ENCODE measurements at places on chromosomes 6 and 20. TPM values are rescaled to one million over a fixed set of nuclear protein-coding genes. Genes with fewer than 3 reads are reported as not detected.
A peak's percentile ranks its signal among the peaks of the same experiment; 100 is the strongest.

DNA sequence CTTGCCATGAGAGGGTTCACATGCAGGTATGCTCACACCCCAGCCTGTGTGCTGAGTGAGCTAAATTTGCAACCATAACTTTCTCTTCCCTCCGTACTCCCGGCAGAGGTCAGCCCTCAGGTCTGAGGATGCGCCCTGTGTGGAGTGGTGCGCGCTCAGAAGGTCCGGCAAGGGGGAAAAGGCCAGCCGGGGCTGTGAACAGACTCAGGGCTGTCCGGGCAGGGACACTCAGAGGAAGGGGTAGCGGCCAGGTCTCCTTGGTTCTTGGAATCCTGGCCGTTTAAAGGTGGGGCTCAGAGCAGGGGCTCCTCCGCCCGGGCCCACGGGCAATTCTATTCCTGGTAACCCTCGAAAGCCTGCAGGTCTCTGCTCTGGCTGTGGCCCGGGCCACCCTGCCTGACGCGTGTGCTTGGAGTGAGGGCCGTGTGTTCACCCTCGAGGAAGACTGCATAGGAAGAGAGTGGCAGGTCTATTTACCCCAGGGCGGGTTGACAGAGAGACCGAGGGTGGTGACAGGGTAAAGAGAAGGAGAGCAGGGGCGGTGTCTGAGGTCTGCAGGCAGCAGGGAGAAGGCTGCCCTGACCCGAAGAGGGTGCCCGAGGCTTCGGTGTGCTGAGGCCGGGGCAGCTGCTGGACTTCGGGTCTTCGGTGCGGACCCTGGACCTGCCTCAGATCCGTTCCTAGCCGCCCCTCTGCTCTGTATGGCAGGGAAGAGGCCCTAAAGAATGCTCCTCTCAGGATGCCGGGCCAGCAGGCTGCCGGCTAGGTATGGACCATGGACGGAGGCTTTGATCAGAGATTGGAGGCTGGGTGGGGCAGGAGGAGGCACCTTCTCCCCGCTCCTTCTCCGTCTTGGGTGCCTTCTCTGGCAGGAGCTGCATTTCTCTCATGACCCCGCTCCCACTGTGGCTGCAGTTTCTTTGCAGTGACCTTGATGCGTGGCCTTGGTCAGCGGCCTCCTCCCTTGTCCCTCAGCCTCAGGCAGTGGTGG is 131.1 kb upstream of the ARMC2 start:
- DNase-seq = no peak

DNA sequence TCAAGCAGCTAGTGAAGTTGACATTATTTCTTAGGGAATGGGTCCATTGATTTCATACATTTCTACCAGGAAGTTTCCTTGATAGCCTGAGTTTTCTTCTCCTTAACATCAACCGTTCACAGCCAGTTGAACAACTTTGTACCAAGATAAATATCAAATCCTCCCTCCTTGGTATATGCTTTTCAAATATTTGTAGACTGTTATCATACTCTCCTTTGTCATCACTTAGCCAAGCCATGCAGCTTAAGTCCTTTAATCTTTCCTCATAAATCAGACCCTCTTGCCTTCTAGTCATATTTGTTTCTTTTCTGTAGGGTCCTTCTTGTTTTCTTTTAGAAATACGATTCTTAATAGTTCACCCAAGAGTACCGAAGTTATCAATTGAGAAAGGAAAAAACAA is 25.6 kb downstream of the RFX6 start:
- DNase-seq = no peak

GRCh38 chr6:47438481-47439347 is 38.9 kb upstream of the CD2AP start:
- DNase-seq = no peak

DNA sequence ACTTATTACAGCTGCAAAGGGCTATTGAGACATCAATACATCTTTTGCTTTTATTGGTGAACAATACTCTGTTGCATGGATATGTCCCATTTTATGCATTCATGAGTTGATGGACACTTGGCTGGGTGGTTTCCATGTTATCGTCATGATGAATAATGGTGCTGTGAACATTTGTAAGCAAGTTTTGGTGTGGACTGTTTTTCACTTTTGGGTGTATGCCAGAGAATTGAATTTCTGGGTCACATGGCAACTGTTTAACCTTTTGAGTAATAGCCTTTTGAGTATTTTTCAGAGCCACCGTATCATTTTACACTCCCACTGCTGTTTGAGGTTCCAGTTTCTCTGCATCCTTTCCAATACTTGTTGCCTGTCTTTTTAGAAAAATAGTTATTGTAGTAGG is 107.0 kb downstream of the JARID2 start:
- DNase-seq = no peak

DNA sequence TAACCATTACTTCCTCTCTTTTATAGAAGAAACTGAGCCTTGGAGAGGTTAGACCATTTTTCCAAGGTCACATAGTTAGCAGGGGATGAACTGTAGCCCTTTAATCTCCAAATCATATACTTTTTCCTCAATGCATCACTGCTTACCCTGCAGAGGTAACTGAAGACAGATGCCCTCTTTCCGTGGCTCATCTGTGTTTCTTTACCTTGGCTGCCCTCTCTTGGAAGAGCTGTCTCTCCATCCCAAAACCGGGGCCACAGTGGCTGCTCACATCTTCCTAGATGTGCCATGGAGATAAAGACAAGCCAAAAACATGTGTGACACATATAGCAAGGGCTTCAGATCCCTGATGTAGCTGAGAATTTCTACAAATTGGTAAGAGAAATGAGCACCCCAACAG is 581 bp upstream of the ALDH8A1 start:
- DNase-seq = no peak

DNA sequence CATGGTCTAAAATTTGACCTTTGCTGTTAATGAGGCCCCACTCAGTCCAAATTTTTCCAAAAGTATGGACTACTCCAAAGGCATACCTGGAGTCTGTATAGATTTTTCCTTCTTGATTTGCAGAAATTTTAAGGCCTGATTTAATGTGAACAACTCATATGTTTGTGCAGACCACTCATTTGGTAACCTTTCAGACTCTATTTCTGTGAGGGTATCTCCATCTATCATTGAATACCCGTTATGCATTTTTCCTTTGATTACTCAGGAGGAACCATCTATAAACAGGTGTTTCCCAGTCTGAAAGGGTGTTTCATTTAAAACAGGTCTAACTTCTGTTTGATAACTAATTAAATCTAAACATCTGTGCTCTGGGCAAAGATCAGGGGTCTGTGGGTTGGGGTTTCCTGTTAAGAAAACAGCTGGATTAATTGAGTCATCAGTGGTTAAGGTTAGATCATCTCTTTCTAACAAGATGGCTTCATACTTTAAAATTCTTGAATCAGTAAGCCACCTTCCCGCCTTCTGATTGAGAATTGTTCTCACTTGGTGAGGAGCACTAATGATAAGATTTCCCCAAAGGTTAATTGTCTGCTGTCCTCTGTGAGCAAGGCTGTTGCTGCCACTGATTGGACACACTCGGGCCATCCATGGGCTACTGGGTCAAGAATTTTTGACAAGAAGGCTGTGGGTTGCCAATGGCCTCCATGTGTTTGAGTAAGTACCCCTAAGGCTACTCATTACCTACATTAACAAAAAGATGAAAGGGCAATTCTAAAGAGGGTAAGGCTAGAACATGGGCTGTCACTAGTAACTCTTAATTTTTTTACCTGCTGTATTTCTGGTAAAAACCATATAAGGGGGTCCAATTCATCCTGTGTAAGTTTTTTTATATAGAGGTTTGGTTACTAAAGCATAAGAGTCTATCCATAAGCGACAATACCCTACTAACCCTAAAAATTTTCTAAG is 24.1 kb downstream of the HLA-B start:
- DNase-seq = no peak

- no peak for DNase-seq
These were observed 40.8 kb upstream of the KCNK16 start for GRCh38 chr6:39363280-39363679.

DNA sequence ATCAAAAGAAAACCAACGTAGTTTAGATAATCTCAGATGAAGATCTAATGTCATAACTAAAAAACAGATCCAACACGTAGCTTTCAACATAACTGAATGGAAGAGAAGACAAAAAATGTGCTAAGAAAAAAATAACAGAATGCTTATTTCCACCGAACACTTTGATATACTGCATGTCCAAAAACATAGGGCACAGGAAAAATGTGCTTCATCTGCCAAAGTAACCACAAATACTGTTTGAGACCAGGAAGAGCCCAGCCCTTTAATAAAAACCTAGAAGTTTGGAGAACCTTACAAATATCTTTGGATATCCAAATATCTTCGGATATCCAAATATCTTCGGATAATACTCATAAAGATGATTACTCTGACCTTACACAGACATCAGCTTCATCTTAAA is 19.8 kb downstream of the LAMA4 start:
- DNase-seq = no peak

DNA sequence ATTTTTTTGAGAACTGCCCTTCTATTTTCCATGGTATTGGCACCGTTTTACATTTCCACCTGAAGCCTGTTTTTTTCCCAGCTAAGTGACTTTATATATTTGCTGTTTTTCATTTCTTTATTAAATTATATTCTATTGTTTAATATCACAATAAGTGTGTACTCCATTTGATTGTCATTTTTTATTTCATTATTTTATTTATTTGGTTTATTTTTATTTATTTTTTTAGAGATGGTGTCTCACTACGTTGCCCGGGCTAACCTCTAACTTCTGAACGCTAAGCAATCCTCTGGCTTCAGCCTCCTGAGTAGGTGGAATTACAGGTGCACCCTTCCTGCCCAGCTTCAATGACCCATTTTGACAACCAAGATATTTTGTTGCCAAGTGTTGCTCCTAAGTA is 202.6 kb downstream of the SIM1 start:
- DNase-seq = no peak

DNA sequence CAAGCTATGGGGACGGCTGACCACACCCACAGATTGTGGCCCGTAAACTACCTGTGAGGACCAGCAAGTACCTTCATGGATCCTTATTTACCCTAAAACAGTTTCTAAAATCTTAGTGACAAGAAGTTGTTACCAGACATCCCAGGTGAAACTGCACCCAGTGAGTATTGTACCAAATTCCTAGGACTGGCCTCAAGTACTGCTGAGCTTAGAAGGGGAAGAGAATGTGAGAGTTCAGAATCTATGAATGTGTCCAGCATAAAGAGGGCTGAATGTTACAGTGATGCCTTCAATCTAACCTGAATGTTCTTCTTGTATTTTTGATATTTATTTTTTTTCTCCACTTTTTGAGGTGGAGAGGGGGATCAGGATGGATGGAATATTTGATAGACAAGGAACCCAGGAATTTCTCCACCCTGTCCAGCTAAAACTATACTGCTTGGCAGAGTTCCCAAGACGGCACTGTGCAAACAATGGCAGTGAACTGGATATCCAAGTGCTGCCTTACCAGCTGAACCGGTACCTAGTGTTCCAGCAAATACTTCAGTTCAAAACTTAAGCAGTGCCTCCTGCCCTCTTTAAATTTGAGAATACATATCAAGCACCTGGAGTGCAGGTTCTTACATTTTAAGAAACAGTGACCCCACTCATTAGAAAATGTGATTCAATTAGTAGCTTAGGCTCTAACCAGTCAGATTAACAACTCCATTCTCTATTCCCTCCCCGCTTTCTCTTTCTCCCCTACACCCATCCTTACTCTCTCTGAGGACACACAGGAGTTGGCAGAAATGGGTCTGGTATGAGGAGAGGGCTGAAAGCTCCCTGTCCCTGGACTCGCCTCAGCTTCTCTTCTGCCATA is 427.3 kb upstream of the FLRT3 start:
- peak; percentile 61 for DNase-seq

DNA sequence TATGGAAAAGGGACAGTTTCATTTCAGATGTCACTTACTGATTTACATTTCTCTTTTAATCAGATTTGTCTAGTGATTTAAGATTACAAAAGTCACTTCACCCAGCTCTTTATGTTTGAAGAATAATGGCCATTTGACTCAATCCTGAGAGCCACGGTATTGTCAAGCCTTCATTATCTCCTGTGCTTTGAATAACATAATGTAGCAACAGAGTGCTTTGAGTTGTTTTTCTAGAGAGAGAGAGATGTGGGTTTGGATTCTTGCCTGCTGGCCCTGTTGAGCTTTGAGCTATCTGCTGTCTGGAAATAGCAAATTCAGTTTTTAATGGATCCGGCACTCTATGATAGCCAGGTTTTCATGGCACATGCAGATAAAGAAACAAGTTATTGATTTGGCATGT is 478.4 kb upstream of the SOX4 start:
- DNase-seq = peak; percentile 27

DNA sequence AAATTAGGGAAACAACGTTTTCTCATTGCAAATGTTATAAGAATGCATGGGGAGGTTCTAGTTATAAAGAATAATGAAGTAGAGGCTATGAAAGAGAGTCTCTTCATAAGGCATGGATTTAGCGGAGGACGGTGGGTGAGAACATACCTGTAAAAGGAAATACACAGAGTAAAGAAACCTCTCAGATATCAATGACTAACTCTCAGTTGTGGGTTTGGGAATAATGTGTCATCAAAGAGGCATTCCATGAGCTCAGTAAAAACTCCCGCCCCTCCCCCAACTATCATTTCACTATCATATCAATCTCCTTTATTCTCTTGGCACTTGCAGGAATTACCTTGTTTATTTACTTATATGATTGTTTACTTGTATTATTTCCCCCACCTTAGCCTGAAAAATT is 695.4 kb downstream of the PTPRT start:
- DNase-seq = no peak

DNA sequence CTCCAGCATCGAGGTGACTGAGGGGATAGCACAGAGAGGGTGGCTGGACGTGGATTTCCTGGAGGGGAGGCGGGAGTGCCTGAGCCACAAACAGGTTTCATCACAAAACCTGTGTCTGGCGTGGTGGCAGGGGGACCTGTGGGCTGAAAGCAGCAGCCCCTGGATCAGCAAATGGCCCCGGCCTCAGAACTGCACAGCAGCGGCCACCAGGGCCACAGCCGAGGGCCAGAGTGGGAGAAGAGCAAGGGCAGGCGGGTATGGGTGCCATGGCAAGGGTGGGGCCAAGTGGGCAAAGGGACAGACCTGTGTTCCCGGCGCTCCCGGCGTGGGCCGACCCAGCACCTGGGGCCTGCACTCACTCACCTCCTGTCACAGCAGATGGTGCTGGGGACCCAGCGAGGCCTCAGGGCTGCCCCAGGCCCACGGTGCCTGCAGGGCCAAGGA is 19.0 kb downstream of the NTSR1 start:
- DNase-seq = no peak

- DNase-seq = no peak
These were observed 802.0 kb downstream of the C6orf118 start for GRCh38 chr6:164507206-164507940.

Gene DEFB124
- 0.26 TPM for polyA plus RNA-seq

Gene ADAM33
- polyA plus RNA-seq = 8.3 TPM

Gene SLC52A3
- 0.51 TPM for polyA plus RNA-seq

Gene TNNC2
- polyA plus RNA-seq = 0.48 TPM

Gene NOTCH4
- polyA plus RNA-seq = 52.0 TPM

Gene EYA4
- polyA plus RNA-seq = 8.7 TPM

Gene ENPP3
- 1.1 TPM for polyA plus RNA-seq

Gene SLC22A2
- not detected for polyA plus RNA-seq

Gene KIAA1755
- polyA plus RNA-seq = 2.0 TPM

Gene CCDC170
- polyA plus RNA-seq = 8.7 TPM
